Parietal lobe (tissue), 2 donors: ENCODE measurements at places on chromosomes 3 and 15. TPM values are rescaled to one million over a fixed set of nuclear protein-coding genes. Genes with fewer than 3 reads are reported as not detected.

The CKMT1A gene
- total RNA-seq = 12.2 TPM

The SCN5A gene
- total RNA-seq = 1.3 TPM

The AHSG gene
- 0.63 TPM for total RNA-seq

The PARP15 gene
- under 0.01 TPM for total RNA-seq

The SLC22A14 gene
- total RNA-seq = 1.3 TPM

The DUOXA2 gene
- not detected for total RNA-seq

The TMEM212 gene
- not detected for total RNA-seq

The PP2D1 gene
- not detected for total RNA-seq

The GAP43 gene
- total RNA-seq = 167 TPM

The EIF1B gene
- 48.8 TPM for total RNA-seq

The GATM gene
- total RNA-seq = 128 TPM

The ADAMTSL3 gene
- 40.4 TPM for total RNA-seq

The CHDH gene
- total RNA-seq = 1.3 TPM

The SUCLG2 gene
- total RNA-seq = 5.6 TPM

The NEDD4 gene
- 11.0 TPM for total RNA-seq

The DUOX2 gene
- total RNA-seq = not detected

The PTPN9 gene
- total RNA-seq = 32.2 TPM

The RYR3 gene
- total RNA-seq = 48.8 TPM

The DNASE1L3 gene
- total RNA-seq = not detected

The GOLGA6A gene
- not detected for total RNA-seq

The CCDC174 gene
- 25.4 TPM for total RNA-seq

The CELF6 gene
- 15.7 TPM for total RNA-seq

The GOLGA6L7 gene
- not detected for total RNA-seq

The IGSF11 gene
- total RNA-seq = 19.4 TPM

The NEK10 gene
- total RNA-seq = 42.9 TPM

The SHC4 gene
- total RNA-seq = 7.2 TPM

The ECE2 gene
- 6.9 TPM for total RNA-seq

The EDEM1 gene
- 16.9 TPM for total RNA-seq

The CNTN4 gene
- total RNA-seq = 102 TPM

The ESYT3 gene
- 0.94 TPM for total RNA-seq

The RASL12 gene
- total RNA-seq = 2.8 TPM

The ROPN1 gene
- total RNA-seq = not detected

The ST3GAL6 gene
- total RNA-seq = 25.7 TPM

The GRK7 gene
- 0.31 TPM for total RNA-seq

The CLK3 gene
- total RNA-seq = 59.2 TPM

The ATP8B4 gene
- 5.0 TPM for total RNA-seq

The TMCC1 gene
- 65.1 TPM for total RNA-seq

The SNTN gene
- not detected for total RNA-seq

The SPESP1 gene
- total RNA-seq = 2.5 TPM

The APBA2 gene
- 152 TPM for total RNA-seq

The ZNF662 gene
- total RNA-seq = 35.7 TPM

The ARGFX gene
- not detected for total RNA-seq

The CLDN1 gene
- total RNA-seq = 2.5 TPM

The SLC9C1 gene
- not detected for total RNA-seq

The TMEM158 gene
- 21.3 TPM for total RNA-seq

The ROBO2 gene
- 526 TPM for total RNA-seq

The DIPK2A gene
- total RNA-seq = 72.3 TPM

The KY gene
- 0.94 TPM for total RNA-seq

The C3orf49 gene
- total RNA-seq = not detected

The MESP2 gene
- total RNA-seq = not detected

The GOLGA8S gene
- total RNA-seq = under 0.01 TPM

The ADAMTS17 gene
- 8.5 TPM for total RNA-seq

The LXN gene
- total RNA-seq = 9.7 TPM

The GPR176 gene
- total RNA-seq = 35.4 TPM
